RWPE1 (cell line): ENCODE measurements at places on chromosomes 4 and X.

DNA sequence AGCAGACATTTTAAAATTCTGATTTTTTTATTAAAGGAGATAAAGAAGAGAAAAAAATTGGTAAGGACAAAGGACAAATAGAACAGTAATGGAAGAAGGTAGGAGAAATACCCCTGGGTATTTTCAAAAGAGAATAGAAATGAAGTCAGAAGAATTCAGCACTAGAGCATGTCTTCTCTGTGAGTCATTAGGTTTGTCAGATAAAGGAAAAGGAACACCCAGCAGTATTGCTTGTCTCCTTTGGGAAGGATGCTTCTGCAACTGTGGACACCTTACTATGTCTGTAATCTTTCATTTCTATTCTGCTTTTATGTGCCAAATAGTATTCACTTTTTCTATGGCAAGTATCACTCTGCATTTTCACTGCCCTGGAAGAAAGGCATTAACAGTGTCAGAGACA is 24.0 kb upstream of the PCDH7 start:
- no peak for DNase-seq

DNA sequence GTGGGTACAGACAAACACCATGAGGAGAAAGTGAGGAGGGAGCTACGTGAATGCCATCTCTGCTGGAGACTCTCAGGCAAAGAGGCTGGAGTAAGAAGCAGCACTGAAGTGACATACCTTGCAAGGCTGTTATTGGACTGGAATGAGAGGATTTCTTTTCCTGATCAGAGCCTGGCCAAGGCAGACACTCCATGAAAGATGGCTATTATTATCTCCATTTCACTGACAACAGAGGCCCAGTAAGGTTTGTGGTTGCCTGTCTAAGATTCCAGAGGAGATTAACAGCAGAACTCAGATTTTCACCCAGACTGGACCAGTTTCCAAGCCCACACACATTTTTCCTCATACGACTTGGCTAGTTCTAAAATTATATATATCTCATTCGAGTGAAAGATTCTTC is 162.0 kb upstream of the EOLA2 start:
- DNase-seq, result no peak

GRCh38 chr4:143555676-143556075 is 42.2 kb downstream of the SMARCA5 start:
- no peak for DNase-seq

DNA sequence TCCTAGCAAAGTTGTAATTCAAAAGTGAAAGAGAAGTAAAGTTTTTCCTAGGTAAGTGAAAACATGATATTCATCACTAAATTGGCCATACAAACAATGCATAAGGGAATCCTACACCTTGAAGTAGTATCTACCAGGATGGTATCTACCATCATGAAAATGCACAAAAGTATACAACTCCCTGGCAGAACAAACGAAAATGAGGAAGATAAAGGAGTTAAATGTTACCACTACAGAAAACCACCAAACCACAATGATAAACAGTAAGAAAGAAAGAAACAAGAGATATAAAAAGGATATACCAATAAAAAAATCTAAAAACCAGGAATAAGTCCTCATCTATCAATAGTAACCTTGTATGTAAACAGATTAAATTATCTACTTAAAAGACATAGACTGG is 26.9 kb downstream of the GK2 start:
- DNase-seq, result no peak

- DNase-seq, result peak; percentile 23
Measured at GRCh38 chrX:78024349-78025059, 55.1 kb upstream of the PGAM4 start.

- DNase-seq, result no peak
Measured at GRCh38 chr4:81698538-81699296, 227.0 kb upstream of the RASGEF1B start.

- no peak for DNase-seq
Measured at GRCh38 chrX:3609810-3610209, 103.6 kb downstream of the PRKX start.

DNA sequence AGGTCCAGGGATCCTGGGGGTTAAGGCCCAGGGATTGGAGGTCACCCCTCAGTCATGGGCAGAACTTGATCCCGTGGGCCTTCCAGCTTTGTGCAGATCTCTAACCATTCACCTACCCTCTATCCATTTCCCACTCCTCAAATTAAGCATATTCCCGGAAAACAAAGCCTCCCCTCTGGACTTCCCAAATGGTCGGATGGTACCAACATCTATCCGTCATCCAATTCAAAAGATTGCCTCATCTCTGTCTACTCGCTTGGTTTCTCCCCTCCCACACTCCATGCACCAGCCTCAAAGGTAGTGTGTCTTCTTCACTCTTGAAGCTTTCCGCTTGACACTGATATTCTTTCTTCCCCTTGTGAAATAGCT is 473 bp upstream of the BCLAF3 start:
- no peak for DNase-seq

GRCh38 chr4:48227662-48228061 is 42.0 kb downstream of the TEC start:
- no peak for DNase-seq
